ENCODE measurements at places on chromosomes 2 and 18.

DNA sequence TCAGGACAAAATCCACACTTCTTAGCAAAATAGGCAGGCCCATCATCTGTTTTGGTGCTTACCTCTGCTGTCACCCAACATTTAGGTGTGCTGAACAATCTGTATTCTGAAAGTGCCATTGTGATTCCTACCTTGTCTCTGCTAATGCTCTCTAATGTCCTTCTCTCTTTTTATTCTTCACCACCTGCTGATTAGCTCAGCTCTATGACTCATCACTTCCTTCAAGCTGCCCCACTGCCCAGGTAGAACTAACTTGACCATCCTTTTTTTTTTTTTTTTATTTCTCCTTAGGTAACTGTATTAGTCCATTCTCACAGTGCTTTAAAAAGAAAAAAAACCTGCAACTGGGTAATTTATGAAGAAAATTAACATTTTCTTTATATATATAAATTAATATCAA, 478.7 kb upstream of the POU3F3 start:
- DNase-seq = no peak

- no peak for DNase-seq
These were observed 29.6 kb downstream of the MREG start for GRCh38 chr2:215983581-215984351.

GRCh38 chr18:56083523-56084287, 495.7 kb upstream of the TCF4 start:
- DNase-seq = no peak

- DNase-seq = no peak
These were observed 131.9 kb downstream of the MYO1B start for GRCh38 chr2:191376981-191377629.

DNA sequence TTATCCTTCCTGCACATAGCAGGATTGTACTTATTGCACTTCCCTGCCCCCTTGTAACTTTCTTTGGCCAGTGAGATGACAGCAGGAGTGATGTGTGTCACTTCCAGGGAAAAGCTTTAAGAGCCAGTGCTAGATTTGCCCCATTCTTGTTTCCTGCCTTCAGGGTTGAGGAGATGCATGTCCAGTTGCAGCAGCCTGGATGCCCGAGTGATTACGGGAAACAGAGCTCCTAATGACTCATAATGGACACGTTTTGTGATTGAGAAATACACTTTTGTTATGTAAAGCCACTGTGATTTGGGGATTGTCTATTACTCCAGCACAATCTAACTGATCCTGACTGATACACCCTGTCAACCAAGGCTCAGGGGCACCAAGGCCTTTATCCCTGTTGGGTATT, 5.0 kb upstream of the TET3 start:
- DNase-seq = no peak

DNA sequence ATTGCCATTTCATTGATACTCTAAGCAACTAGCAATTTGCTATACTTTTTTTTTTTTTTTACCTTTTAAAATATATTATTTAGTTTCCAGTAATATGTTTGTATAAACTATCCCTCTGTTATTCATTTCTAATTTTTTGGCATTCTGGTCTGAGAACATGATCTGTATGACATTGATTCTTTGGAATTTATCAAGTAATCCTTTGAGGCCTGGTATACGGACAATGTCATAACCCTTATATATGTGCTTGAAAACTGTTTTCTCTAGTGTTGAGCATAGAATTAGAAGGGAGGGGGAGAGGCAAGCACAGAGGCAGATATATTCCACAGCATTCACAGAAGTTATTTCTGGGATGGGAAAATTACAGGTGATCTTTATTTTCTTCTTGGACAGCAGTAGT, 48.2 kb upstream of the POLE4 start:
- DNase-seq = no peak
